Fibroblast of the aortic adventitia (primary cell): ENCODE measurements at places on chromosomes 2 and 18. TPM values are rescaled to one million over a fixed set of nuclear protein-coding genes. Genes with fewer than 3 reads are reported as not detected.

The ABCG8 gene
- total RNA-seq = not detected in 2 replicates

The CFAP65 gene
- not detected in 2 replicates for total RNA-seq

The RNF152 gene
- 7.3 and 12.8 TPM in 2 replicates for total RNA-seq

The UGT1A5 gene
- total RNA-seq = not detected in 2 replicates

The MAPK4 gene
- total RNA-seq = under 0.01 TPM in 1 of 2 replicates, not detected in the other

The GULP1 gene
- total RNA-seq = 30.5 and 42.7 TPM in 2 replicates

The SLC19A3 gene
- 0.18 and 1.6 TPM in 2 replicates for total RNA-seq

The CPO gene
- total RNA-seq = 0.18 TPM in 1 of 2 replicates, not detected in the other

The SPR gene
- total RNA-seq = 14.3 and 58.3 TPM in 2 replicates

The UBXN2A gene
- 12.4 and 14.2 TPM in 2 replicates for total RNA-seq

The AFF3 gene
- 4.2 TPM in 1 of 2 replicates, not detected in the other for total RNA-seq
